NCI-H1105 (cell line): ENCODE measurements at places on chromosomes 12 and 14.

- no peak for DNase-seq
Measured at GRCh38 chr12:84874825-84875139, 37.8 kb downstream of the SLC6A15 start.

GRCh38 chr12:106585521-106586277 is 2.9 kb downstream of the RFX4 start:
- peak; percentile 59 for DNase-seq

- no peak for DNase-seq
Measured at GRCh38 chr12:111112311-111113098, 192.1 kb upstream of the MYL2 start.

GRCh38 chr12:79514730-79515529 is 175.8 kb downstream of the PAWR start:
- DNase-seq, result no peak

- no peak for DNase-seq
Measured at GRCh38 chr12:52415870-52416750, 10.0 kb upstream of the KRT82 start.

- no peak for DNase-seq
Measured at GRCh38 chr14:90611936-90612335, 204.3 kb downstream of the TTC7B start.

DNA sequence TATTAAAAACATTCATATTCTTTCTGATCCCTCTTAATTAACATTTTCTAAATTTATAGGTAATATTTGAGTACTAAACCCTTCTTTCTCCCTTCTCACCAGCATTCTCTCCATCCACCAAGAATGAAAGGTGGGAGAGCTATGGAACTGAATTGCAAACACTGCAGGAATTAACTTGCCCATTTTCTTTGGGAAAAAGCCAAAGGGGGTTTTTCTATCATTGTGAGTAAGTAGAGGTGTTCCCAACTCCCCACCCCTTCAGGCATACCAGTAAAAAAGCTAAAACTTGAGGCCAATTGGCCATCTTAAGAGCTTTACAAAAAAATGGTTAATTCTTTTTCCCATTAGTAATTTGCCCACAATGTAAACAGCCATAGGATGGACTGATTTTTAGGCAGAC is 23.7 kb downstream of the PCNX1 start:
- no peak for DNase-seq

DNA sequence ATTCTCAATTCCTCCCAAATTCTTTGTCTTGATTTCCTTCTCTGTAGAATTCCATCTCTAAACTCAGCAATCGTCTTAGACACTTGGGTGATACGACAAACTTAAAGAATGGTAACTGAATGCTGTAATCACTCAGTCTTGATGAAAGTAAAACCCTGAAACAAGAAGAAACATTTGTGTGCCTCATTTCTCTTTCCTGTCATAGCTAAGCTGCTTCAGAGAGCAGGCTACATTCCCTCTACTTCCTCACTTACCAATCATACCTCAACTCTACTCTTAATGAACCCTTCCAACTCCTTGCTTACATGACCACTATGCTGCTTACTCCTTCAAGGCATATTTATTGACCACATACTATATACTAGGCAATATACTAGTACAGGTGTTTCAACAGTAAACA is 8.3 kb downstream of the MAP4K5 start:
- no peak for DNase-seq

DNA sequence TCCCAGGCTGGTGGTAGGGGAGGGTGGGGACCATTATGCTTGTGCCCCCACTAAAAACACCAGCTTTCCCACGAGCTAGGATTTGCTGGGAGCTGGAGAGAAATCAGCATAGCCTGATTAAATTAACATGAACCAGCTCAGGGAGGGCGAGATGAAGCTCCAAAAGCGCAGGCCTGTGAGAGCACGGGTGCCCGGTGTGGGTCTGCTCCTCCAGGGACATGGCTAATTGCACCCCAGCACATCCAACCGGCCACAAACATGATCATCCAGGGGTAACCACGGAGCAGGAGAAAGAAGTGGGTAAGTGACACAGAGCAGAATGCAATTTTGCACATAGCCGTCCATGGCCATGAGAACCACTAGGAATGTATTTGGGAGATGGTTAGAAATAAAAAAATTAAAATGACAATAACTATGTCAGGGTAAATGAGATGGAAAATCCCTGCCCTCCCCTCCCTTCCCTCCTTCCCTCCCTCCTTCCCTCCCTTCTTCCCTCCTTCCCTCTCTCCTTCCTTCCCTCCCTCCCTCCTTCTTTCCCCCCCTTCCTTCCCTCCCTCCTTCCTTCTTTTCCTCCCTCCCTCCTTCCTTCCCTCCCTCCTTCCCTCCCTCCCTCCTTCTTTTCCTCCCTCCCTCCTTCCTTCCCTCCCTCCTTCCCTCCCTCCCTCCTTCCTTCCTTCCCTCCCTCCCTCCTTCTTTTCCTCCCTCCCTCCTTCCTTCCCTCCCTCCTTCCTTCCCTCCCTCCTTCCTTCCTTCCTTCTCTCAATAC is 26.9 kb downstream of the CLMN start:
- no peak for DNase-seq

- no peak for DNase-seq
Measured at GRCh38 chr12:88144546-88145468, 2.7 kb downstream of the TMTC3 start.

DNA sequence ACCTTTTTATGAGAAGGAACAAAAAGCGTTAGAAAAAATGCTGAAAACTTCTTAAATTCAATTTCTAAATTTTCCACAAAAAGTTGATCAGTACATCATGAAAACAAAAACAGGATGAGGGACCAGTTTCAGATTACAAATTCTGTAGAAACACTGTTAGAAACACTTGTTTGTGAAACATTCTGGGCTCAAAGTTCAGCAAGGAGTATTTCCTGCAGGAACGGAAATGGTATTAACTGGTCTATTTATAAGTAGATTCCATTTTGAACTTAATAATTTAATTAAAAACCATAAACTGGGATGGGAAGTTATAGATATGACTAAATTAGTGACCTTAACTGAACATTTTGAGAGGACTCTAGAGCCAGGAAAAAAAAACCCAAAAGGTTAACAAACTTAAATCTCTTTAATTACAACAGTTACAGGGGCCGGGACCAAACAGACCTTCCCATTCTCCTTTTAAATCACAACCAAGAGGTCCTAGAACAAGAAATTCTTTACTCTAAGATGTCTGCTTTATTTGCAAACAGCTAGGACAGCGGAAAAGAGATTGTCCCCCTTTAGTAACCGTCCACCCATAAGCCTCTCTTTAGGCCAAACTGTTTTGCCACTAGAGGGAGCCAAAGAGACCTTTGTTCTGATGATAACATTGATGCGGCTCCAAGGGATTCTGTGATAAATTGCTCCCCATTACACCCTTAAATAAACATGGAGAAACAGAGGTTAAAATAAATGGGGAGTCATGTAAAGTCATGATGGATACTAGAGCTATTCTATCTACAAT is 69.0 kb upstream of the RERGL start:
- DNase-seq, result peak; percentile 47

DNA sequence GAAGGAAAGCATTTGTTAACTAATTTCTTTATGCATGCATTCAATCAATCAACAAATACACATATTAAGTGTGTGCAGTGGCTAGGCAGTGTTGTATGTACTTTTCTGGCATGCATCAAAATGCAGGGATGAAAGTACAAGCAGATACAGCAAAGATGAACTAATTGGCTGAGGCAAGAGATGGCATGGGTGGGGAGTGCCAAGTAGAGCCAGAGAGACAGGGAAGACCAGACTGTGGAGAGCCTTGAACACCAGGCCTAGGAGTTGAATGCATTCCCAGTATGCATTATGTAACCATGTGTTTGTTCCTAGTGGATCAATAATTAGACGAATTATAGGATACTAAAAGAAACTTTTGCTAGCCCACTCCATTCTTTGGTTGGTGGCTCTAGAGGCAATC is 17.3 kb upstream of the LMNTD1 start:
- no peak for DNase-seq

GRCh38 chr12:92930421-92930820 is 1.3 kb upstream of the EEA1 start:
- no peak for DNase-seq

DNA sequence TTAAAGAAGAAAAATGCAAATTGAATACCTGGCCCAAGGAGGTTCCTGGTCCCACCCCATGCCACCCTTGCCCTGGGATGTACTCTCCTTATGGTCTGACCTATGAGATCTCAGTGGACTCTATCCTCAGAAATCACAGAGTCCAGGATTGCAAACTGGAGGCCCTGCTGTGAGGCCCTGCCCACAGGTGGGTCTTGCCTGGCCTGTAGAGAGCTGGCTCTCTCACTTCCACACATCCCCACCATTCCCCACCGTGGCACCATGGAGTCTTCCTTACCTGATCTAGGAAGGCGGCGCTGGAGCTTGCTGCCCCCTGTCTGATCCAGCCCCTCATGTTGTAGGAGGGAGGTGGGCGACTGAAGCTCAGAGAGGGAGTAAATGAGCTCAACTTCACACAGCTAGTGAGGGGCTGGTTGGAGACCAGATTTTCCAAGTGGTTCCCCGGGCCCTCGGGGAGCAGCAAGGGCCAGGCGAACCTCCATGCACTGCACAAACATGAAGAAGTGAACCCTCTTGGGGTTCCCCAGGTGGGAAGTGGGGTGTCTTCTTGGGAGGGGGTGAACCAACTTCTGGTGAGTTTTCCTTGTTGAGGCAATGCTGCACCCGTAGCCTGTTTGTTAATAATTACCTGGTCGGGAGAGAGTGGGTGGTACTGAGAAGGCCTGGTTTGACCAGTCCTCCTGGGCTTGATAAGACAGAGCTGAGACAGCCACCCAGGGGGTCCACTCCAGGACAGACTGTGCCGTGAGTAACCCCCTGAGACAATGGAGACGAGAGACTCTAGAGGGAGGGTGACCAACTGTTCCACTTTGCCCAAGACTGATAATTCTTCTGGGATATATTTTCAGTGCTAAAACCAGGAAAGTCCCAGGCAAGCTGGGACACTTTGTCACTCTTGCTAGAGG is at the start of gene SERPINA4:
Gene SERPINA4 (plus strand): TSS at position 692 of the 905 bp plus-strand sequence. CDS start 2,041 bp downstream, outside the sequence.
- DNase-seq, result no peak

GRCh38 chr14:24054324-24054641 is 2.5 kb downstream of the CARMIL3 start:
- no peak for DNase-seq

DNA sequence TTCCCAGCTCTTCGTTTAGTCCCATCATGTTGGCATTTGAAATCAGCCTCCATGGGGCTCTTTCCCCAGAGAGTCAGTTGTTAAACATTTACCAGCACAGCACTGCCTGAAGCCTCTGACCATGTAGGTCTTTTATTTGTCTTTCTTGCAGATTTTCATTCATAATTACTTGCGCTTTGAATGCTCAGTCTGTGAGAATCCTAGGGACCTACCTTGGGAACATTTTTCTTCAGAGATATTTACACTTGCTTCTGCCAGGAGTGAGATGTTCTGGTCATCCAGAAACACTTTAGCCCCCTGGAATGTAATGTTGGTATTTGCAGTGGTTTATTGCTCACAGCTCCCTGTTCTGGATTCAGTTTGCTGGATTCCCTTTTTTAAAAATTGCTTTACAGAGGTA is 41.7 kb downstream of the RPH3A start:
- no peak for DNase-seq

- DNase-seq, result no peak
Measured at GRCh38 chr14:104470588-104470987, 109.0 kb upstream of the C14orf180 start.

- DNase-seq, result no peak
Measured at GRCh38 chr14:104819361-104819781, 18.5 kb downstream of the ZBTB42 start.

GRCh38 chr12:56839915-56840325 is 76.8 kb downstream of the HSD17B6 start:
- no peak for DNase-seq

DNA sequence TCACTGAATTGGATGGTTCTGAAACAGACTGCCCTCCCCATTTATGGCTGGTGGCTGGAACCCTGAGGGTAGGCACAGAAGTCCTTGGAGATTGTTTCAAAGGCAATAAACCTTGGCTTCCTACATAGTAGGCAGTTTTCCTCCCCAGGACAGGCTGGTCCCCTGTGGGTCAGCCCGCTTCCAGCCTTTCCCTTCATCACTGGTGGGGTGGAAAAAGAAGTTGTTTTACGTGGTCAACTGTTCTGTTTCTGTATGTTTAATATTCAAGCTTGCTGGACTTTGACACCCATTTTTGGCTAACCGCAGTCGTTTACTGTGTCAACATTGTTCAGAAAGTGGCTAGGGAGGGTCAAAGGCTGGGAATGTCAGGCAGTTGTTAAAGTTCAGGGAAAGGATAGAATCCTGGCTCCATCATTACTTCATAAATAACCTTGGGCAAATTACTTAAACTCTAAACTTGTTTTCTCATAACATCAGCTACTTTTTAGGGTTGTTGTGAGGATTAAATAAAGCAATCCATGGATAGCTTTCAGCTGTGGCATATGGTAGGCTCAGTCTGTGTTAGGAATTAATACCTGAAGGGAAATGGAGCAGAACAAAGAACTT is 2.4 kb downstream of the KLHDC2 start:
- no peak for DNase-seq

- no peak for DNase-seq
Measured at GRCh38 chr14:61247935-61248334, 33.2 kb downstream of the TMEM30B start.

- DNase-seq, result no peak
Measured at GRCh38 chr12:57196439-57196838, 20.2 kb upstream of the NXPH4 start.

- DNase-seq, result no peak
Measured at GRCh38 chr14:94292872-94293577, at the start of gene SERPINA10. TSS of gene SERPINA10 (minus strand) at chr14:94293268. CDS start at chr14:94290593, 2,675 bp downstream.

DNA sequence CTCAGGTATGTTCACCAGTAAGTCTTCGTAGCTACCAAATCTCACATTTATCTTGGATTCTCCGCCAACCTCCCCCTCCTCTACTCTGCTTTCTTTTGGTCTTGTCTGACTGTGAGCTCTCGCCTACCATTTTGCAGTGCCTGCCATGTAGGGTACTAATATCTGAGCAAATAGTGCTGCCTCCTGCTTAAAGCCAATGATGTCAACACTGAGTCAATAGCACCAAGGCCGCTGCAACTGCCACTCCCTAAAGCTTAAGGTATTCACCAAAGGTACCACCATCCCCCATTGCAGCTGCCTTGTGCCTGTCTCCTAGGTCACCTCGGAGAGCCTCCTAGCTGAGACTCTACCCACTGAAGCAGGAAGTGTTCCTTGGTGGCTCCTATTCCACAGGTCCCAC is 114.8 kb upstream of the FUT8 start:
- DNase-seq, result no peak

DNA sequence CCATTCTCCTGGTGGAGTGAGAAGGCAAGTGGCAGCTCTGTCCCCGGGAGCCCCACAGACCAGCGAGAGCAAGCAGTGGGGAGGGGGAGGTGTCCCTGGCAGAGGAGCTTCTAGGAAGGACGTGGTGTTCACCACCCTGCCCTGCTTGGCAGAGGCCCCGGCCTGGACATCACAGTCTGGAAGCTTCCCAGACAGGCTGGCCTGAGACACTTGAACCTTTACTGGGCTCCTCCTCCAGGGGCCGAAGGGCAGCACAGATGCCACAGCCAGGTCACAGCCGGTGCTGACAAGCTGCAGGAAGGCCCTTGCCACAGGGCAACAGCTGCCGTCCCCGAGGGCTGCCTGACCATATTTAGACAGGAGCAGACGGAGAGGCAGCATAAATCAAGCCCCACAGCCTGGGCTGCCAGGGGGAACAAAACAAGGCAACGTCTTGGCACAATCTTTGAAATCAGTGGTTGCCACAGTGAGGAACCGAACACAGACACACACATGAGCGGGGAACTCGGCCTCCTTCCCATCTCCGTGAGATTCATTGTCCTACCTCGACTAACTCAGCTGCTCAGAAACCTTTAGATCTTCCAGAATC is 28.5 kb downstream of the PRIMA1 start:
- no peak for DNase-seq
